ENCODE measurements at places on chromosomes 12 and 14.
A peak's percentile ranks its signal among the peaks of the same experiment; 100 is the strongest.

DNA sequence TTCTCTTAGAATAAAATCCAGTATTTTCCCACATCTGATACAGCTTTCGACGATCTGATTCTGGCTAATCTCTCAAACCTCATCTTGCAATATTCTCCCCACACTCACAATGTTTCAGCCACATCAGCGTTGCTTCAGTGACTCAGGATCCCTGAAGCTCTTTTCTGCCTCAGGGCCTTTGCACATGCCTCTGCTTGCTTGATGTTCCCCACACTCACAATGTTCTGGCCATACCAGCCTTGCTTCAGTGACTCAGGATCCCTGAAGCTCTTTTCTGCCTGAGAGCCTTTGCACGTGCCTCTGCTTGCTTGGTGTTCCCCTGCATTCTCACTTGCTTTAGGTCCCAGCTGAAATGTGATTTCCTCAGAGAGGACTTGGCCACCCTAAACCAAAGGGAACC is 2.6 kb downstream of the C12orf42 start:
- DNase-seq: no peak

DNA sequence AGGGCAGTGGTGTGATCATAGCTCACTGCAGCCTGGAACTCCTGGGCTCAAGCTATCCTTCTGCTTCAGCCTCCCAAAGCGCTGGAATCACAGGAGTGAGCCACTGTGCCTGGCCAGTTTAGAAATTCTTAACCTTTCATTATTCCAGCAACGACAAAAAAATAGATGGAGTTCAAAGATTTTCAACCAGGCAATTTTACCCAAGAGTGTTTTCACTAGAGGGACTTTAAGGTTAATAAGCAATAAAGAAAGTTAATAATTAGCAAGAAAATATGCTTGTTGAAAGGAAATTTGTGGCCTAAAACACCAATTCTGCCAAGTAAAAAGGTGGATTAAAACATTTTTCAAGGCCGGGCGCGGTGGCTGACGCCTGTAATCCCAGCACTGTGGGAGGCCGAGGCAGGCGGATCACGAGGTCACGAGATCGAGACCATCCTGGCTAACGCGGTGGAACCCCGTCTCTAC is 14.8 kb downstream of the CDKL1 start:
- no peak for DNase-seq

- no peak for DNase-seq
Measured at GRCh38 chr14:73663548-73664212, 18.9 kb downstream of the DNAL1 start.

DNA sequence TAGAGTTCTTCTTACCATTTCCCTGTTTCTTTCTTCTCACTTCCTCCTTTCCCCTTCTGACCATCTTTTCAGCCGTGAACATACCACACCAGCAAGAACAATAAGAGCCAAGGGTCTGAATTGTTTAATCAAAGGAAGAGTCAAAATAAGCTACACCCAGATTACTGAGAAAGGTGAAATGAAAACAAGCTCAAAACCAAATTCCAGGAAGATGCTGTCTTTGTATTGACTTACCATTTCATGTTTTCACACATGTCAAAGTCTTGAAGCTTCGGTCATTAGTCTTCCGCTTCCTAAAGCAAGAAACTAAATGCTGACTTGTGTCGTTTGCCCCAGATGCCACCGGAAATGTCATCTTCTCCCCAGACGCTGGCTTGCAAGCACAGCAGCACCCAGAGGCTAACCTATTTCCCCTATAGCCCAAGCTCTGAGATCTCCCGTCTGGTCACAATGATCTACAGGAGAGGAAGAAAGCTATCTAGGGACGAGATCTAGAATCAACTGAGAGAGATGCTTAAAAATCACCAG is 136.5 kb upstream of the AMIGO2 start:
- peak; percentile 29 for DNase-seq

GRCh38 chr12:39846971-39847650 is 227.5 kb upstream of the ABCD2 start:
- DNase-seq: no peak

DNA sequence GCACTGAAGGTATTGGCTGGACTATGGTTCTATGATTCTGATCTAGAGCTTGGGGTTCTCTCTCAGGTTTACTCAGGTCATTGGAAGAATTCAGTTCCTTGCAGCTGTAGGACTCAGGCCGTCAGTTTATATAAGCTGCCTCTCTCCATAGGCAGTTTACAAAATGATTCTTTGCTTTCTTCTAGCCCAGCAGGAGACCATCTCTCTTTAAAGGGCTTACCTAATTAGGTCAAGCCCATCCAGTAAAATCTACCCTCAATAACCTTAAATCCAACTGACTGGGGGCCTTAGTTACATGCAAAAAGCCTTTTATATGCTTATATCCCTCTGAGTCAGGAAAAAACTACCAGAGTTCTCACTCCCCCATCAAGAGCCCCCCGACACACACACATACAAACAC is 80.5 kb upstream of the GARIN6 start:
- DNase-seq: no peak

DNA sequence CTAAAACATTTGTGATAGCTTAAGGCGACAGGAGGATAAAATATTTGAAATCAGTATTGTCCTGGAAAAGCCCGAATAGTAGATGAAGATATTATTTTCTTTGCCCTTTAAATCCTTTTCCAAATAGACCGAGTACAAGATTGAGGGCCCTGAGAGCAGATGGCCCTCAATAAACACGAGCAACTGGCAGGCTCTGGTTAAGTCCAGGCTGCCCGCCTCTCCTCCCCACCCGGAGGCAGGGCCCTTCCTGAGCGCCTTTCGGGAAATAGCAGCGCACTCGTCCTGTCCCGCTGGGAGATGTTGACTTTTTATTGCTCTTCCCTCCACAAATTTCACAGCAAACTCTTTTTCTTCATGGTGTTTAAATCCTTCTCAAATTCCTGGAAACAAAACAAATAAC is 50.8 kb upstream of the MAX start:
- no peak for DNase-seq

DNA sequence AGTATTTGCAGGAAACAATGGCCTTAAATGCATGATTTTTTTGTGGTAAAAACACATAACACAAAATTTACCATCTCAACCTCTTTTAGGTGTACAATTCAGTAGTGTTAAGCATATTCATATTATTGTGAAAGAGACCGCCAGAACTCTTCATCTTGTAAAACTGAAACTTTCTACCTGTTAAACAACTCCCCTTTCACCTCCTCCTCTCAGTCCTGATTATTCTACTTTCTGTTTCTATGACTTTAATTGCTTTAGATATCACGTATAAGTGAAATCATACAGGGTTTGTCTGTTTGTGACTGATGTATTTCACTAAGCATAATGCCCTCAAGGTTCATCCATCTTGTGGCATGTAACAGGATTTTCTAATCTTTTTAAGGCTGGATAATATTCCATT is 353.4 kb downstream of the ADAMTS20 start:
- DNase-seq: no peak

DNA sequence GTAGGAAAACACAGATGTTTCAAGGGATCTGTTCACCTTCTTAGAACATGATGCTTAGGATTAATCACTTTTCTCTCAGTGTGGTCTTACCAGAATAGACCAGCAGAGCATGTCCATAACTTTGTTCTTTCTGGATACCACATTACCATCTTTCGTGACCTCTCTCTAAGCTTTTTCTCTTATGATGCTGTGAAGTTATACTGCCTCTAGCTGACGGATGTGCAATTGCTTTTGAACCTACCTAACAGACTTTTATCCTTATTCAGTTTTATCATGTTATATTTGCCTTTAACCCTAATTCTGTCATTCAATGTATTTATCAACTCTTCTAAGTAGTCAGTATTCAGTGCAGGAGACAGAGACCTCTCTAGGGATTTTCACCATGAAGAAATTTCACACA is 246.7 kb downstream of the DACT1 start:
- no peak for DNase-seq

GRCh38 chr14:101737414-101738339 is 23.8 kb upstream of the PPP2R5C start:
- no peak for DNase-seq

DNA sequence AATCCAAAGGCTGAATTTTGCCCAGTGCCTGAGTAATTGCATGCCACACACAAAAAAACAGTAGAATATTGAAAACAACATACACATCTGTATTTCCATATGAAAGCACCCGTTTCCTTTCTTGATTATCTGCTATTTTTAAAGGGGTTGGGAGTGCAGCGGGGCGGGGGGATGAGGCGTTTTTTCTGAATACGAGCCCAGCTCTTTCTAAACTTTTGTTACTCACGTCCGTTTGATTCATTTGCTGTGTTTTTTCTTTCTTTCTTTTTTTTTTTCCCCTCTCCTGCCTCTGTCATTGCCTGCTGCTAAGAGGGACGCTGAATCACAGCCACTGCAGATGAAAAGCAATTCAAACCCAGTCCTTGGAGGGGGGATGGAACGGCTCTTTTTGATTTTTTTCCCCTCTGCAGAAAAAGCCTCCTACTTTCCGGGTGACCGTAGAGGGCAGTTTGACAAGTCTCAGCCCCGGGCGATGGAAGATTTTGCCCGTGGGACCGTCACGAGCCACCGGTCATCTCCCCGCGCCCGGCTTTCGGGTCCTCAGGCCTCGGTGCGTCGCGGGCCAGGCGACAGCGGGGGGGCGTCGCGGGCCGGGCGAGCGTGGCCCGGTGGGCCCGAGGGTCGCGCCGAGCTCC is 572 bp upstream of the RASSF8 start:
- peak; percentile 74 for DNase-seq

DNA sequence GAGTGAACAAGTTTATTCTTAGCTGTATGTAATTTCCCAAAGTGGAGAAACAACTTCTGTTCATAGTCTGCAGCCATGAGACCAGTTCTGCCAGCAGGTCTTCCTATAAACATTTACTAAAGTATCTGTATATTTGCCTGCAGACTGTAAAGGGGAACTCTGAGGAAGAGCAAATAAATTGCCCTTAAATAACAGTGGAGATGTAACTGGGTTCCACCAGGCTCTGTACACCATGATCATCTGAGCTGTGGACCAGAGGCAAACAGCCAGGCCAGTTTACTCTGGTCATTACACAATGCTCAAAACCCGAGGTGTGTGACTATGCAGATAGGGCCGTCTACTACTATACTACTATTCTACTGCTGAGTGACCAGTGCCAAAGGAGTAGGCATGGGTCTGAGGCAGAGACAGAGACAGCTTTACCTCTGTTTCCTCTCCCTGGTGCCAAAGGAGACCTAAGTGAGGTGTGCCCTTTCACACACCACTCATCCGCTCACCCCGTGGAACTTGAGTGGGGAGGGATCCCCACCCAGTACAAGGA is 21.1 kb upstream of the CERS5 start:
- DNase-seq: no peak

DNA sequence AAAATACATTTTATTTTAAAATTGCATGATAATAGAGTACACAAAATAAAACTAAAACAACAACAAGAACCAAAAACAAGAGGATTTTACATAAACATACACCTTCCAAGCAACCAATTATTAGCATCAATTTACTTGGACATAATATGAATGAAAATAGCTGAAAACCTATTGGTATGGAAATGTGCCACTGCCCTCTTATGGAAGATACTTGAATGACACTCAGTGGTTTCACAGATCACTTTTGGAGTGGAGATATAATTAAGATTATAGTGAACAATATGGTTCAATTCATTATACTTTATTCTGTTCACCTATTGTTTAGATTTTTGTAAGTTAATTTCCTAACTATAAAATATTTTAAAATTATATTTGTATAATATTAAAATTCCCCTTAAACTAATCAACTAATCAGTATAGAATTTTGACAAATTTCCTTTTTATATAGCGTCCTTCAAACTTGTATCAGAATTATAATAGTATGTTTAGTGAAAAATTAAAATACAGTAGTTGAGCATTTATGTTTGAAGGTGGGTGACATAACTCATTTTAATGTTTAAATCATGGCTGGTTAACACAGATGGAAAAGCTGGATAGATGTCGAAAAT is 70.1 kb downstream of the SLC6A15 start:
- peak; percentile 29 for DNase-seq

- no peak for DNase-seq
Measured at GRCh38 chr12:109696485-109697269, 16.9 kb upstream of the FAM222A start.

DNA sequence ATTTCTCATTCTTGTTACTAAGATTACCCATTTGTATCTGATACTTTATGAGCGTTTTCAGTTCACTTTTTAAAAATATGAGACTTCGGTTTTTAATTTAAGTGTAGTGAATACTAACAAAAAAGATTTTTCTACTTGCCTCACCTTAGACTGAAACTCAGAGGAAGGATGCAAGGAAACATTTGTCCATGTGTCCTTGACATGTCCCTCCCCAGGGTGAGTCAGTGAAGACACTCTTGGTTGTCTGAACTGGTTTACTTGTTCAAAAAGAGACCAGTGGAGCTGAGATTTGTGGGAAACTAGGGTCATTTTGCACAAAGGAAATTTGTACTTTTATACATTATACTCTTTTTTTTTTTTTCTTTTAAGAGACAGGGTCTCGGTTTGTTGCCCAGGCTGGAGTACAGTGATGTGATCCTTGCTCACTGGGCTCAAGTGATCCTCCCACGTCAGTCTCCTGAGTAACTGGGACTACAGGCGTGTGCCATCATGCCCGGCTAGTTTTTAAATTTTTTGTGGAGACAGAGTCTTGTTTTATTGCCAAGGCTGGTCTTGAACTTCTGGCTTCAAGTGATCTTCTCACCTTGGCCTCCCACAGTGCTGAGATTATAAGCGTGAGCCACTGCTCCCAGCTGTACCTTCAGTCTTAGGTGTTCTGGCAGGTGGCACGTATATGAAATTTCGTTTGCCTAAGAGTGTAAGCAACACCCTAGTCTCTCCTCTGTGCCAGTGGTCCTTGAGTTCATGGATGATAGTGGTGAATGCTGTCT is 56.7 kb downstream of the PPFIBP1 start:
- no peak for DNase-seq

DNA sequence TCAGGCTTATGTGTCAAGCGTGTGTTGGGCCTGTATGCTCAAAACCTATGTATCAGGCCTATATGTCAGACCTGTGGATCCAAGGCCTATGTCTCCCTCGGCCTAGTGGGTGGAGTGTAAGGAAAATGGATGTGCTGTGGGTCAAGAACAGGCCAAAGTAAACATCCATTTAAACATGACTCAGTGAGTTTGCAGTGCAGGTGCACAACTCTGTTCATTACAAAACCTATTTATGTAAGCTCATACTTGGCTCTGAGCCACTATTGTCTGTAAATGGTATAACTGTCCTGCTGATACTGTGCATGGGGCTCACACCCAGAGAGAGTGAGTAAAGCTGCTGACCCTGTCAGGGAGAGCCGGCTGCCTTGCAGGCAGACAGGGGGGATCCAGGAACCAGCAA is 249.7 kb upstream of the AVPR1A start:
- DNase-seq: no peak
